Glutamatergic neuron (in vitro differentiated cells): ENCODE measurements at places on chromosomes 1 and 21.

- no peak for DNase-seq
Observed at GRCh38 chr1:230696218-230696617, 17.7 kb downstream of the AGT start.

GRCh38 chr1:37634244-37634991 lies at the start of gene RSPO1:
Gene RSPO1 (minus strand): TSS chr1:37634892. CDS start chr1:37629661, 5,231 bp downstream.
- peak; percentile 48 for DNase-seq

- no peak for DNase-seq
Observed at GRCh38 chr1:8986814-8987190, 39.4 kb downstream of the SLC2A7 start.

GRCh38 chr1:39642796-39643195 lies 3.4 kb upstream of the HEYL start:
- no peak for DNase-seq

DNA sequence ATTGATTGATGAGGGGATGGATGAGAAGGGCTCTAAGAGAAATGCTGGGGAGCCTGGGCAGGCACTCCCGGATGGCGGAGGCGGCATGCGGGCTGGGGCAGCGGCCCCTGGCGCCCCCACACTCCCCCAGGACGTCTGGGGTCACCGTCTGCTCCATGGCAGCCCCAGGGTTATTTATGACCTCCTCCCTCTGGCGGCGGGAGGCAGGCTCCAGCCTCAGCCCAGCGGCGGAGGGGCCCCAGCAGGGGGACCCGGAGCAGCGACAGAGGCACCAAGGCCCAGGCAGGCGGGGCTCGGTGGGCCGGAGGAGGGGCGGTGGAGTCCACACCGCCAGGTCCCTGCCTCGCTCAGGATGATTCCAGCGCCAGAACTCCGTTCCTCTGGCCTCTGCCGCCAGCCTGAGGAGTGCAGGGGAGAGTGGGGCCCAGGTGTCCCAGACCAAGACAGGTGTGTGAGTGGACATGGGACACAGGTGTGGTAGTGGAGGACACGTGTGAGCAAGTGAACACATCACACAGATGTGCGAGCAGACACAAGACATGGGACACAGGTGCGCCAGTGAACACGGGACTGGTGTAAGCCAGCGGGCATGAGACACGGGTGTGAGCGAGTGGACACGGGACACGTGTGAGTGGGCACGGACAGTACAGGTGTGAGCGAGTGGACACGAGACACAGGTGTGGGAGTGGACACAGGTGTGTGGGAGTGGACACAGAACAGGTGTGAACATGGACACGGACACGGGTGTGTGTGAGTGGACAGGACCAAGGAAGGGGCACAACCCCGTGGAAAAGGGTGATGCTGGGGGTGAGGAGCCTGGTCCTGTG lies 2.5 kb upstream of the SAMD11 start:
- peak; percentile 87 for DNase-seq

DNA sequence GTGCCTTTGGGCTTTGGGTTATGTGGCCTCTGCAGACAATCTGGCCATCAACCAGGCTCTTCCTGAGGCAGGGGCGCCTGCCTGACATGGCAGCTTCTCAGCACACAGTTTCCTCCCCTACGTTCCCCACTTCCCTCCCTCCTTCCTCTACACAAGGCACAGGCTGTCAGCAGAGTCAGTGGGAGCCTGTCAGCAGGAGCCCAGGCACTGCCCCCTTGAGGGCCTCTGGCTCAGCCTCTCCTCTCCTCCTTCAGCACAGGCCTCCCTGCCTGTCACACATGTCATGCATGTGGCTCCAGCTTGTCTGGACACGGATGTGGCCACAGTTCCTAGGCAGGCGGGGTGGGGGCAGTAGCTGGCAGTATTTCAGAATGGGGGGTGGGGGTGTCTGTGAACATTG lies 52.2 kb upstream of the ARTN start:
- DNase-seq = no peak

DNA sequence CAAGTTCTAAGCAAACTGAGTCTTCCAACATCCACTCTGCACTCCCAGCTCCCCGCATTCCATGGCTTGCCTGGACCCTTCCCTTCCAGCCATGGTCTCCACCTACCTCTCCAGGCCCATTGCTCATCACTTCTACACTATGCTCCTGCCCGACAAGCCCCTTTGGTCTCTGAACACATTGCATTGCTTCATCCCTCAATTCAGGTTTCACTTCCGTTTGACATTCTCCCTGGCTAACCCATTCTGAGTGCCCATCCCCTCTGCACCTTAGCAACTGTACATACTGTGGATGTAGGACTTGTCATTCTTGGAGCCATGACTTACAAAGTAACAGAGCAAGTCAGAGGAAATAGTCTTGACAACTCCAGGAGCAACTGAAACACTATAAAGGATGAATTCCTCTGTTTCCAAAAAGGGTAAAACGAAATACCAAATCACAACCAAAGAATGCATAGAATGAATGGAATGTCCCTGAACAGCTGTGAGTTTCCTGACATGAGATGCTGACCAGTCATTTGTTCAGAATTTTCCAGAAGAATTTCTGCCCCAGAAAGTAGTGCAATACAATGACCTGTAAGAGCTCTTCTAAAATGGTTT lies 66.7 kb downstream of the KCNJ6 start:
- DNase-seq = no peak

GRCh38 chr1:201649761-201650622 lies 111.1 kb downstream of the NAV1 start:
- DNase-seq = peak; percentile 87

DNA sequence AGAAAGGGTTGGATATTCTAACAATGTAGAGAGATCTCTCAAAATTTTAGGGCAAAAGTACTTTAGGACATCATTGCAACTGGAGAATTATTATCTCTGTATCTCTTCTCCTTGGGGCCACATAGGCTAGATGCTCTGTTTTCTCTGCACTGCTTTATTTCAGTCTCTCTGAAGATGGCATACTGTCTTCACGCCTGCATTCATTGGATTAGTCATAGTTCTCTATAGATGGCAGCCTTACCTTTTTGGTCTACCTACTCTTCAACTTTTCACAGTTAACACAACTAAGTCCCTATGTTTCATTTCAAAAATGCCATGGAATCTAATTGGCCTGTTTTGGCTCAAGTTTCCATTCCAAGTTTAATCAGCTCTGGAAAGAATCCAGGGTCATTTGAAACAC lies 1623.3 kb upstream of the B3GALT2 start:
- no peak for DNase-seq

- DNase-seq = no peak
Observed at GRCh38 chr1:223041481-223041880, 101.6 kb downstream of the TLR5 start.

DNA sequence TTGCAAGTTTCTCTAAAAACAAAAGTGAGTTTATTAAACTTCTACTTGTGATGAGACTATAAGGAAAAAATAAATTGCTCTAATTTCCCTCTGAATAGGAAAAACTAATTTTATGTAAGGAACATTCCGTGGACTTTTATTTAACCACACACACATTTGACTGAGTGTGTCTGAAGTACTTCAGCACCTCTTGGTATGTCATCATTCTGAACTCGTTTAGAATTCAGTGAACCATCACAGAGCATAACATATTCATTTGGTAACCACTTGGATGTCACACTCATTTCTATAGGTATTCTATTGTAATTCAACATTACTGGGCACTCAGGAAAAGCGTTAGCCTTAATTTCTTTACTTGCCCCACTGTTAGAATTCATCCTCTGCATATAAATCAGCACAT lies 79.1 kb downstream of the RGS21 start:
- no peak for DNase-seq

DNA sequence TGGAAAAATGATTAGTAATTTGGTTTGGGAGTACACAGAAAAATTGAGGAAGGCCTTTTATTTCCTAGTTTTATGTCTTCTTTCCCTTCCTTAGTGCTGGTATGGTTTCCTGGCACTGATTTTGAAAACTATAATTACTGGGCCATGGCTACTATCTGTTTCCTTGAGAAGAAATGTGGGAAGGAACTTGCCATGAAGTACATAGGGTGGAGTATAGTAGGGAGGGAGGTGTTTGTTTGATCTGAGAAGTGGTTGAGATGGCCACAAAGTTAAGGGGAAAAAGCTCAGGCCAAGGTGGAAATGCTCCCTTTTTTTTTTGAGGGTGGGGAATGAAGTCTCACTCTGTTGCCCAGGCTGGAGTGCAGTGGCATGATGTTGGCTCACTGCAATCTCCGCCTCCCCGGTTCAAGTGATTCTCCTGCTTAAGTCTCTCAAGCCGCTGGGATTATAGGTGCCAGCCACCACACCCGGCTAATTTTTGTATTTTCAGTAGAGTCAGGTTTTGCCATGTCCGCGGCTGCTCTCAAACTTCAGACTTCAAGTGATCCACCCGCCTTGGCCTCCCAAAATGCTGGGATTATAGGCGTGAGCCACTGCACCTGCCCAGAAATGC lies 11.3 kb downstream of the HJV start:
- DNase-seq = no peak

- DNase-seq = no peak
Observed at GRCh38 chr1:230915078-230915477, 46.8 kb upstream of the C1orf198 start.

DNA sequence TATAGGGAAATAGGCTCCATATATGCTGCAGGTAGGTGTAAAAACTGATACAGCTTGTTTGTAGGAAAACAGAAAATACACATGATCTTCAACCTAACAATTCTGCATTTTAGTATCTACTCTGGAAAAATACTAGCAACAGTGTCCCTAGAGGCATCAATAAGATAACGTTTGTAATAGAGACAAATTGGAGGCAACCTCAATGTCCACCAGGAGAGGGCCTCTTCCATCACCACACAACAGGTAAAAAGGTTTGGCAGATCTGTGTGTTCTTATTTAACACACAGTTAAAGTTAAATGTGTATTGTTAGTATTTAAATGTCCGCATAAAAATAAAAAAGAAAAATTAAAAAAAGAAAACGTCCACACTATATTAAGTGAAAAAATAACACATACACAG lies 5.4 kb downstream of the EIF2D start:
- DNase-seq = no peak

DNA sequence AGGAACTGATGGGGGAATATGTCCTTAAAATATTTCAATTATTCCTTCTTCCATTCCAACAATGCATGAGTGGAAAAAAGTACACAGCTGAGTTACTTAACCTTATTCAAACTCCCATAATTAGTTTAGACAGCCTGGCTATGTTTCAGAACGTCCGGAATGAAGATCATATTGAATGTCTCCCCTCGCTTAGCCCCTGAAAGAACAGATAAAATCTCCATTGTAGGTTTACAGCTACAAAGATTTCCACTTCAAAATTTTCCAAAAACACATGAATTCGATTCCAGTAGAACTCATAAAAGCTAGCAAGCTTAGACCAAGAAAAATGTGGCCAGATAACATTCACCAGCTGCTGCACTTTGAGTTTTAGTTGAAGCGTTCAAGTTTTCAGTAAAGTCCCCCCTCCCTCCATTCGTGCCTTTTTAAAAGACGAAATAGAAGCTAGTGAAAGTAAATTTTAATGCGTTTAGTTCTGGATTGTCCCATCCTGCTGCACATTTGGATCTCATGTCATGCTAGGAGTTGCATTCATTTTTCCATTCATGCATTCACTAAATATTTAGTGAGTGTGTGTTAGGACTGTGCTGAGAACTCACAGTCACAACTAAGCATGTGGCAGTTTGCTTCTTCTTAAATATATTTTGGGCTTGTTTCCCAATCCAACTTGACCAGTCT lies 29.4 kb upstream of the SSX2IP start:
- no peak for DNase-seq

DNA sequence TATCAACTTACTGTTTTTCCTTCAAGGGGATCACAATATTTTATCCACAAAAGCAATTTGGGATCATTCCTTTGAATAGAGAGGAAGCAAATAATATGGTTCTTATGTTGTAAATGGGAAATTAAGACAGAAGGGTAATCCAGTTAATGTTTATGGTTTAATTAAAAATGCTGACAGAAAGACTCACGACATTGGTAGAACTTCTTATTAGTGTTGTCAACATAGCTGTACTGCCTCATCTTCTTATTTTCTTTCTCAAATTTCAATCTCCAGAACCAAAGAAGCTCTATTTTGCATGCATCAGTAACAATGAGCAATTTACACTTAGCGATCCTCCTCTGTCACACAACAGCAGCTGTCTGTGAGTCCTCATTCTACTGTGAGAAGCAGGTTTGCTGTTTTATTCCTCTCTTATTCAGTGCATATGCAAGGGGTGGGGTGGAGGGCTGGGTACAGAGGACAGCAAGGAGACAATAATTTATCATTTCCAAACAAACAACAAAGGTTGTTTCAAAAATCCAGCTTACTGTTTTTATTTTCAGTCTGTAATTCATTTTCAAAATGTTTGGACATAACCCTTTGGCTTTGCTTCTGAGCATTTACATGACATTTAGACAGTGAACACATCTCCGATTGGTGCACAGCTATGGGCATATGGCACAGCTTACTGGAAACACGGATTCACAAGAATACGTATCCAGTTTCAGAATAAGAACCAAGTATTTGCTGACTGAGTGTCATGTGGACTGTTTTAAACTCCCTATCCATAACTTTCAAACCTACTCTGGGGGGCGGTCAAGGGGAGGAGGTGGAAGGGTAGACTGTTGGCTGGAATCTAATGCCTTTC lies 335.9 kb downstream of the RGS7 start:
- DNase-seq = no peak

- DNase-seq = no peak
Observed at GRCh38 chr1:239719642-239720258, 333.4 kb downstream of the CHRM3 start.

DNA sequence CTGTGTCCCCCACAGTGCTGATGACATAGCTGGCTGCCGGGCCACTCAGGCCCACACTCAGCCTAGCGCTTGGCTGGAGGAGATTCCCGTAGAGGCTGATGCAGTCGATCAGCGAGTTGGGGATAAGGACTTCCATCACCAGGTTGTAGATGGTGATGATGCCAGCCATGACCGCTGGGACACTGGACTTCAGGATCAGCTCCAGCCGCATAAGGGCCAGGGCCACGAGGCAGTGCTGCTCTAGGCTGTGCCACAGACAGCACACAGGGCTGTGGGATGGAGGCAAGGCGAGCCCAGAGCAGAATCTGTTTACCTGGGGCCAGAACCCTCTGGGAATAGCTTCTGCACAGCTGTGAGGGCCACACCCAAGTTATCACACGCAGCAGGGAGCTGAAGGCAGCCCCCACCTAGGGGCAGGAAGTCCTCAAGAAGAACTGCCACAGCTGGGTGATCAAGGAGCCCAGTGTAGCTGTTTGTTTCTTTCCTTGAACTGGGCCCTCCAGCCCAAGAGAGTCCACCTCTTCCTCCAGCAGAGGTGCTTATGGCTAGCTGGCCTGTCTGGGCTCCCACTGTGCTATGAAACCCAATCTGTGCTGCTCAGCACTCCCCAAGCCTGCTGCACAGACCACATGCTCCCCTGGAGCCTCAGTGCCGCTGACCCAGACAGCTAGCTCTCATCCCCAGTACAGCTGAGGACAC lies 6.2 kb downstream of the SLC2A1 start:
- DNase-seq = no peak

DNA sequence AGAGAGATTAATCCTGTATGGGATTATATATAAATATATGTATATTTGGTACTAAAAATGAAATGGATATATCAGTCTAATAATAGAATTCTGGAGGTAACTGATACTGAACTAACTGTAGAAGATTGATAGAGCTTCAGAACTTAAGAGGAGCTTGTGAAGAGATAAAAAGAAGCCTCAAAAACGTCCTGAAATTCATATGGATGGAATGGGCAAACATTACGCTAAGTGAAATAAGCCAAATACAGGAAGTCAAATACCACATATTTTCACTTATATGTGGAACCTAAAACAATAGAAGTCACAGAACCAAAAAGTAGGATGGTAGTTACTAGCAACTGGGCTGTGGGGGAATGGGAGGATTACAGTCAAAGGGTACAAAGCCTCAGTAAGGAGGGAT lies 36.0 kb upstream of the ADGRL4 start:
- DNase-seq = no peak
